Brain pericyte (primary cell): ENCODE measurements at places on chromosomes 7 and 10.

GRCh38 chr7:131046246-131046645 lies 281.4 kb upstream of the MKLN1 start:
- no peak for DNase-seq

- no peak for DNase-seq
Observed at GRCh38 chr10:100972115-100972903, 3.0 kb downstream of the SEMA4G start.

- no peak for DNase-seq
Observed at GRCh38 chr10:104894681-104895080, 253.6 kb downstream of the SORCS3 start.

DNA sequence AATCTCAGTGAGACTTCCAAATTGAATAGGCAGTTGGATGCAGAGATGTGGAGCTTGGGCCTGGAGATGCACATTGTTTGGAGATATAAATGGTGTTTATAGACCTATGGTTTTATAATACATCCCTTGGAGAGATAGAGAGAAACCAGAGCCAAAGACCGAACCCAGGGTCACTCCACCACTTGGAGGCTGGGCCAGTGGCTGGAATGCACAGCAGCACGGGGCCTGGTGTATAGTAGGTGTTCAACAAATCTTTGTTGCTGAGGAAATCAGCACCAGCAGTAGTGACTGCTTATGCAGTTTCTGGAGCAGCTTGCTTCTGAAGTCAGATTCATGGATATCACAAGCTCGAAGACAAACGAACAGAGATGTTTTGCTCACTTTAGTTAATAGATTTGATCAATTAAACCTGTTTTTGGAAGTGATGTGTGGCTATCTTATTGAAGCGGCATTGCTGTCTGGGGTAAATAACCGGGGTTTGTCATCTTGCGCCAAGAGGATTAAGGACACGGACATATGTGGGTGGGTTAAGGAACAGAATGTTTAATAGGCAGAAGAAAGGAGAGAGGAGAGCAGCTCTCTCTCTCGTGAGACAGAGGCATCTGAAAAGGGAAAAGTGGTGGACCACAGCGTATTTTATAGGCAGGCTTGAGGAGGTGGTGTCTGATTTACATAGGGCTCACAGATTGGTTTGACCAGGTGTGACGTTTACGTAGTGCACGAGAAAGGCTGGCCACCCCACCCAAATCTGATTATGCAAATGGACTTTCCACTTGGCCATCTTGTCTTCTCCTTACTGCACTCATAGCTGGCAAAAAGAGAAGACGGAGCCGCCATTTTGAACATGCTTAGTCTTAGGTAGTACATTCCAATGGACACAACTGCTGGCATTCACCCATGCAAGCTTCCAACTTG lies 11.1 kb downstream of the RBP4 start:
- DNase-seq: no peak

DNA sequence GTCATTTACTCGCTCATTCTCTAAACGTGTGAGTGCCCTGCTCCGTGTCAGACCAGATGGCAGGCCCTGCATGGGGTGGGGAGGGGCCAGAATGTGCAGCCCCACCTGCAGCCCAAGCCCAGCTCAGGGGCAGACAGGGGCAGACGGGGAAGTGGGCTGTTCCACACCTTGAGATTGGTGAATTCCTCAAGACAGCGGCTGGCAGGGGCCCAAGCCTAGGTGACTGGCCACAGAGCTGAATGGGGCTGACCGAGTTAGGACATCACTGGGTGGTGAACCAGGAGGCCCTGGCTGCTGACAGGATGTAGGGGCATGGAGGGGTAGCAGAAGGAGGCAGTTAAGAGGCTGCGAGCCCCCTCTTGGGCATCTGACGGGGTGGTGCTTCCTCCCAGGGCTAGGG lies 79.1 kb downstream of the MGMT start:
- no peak for DNase-seq

GRCh38 chr10:44674536-44675386 lies 236.4 kb upstream of the TMEM72 start:
- no peak for DNase-seq

DNA sequence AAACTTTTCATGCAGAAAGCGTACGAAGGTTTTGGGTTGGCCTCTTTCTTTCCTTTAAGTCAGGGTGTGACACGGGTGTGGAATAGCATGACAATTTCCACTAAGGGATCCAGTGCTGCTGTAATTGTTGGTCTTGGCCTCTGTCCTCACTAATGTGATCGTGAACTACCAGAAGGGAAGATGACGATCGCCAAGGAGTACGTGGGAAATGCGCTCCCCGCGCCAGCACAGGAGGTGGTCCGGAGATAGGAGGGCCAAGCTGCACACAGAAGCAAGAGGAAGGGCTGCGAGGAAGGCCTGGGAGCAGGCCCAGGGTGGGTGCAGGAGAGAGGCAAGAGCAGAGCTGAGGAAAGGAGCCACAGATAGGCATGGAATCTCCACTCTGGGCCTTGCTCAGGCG lies 79.7 kb upstream of the PODXL start:
- DNase-seq: no peak

GRCh38 chr7:122902751-122903495 lies 16.7 kb upstream of the CADPS2 start:
- no peak for DNase-seq

GRCh38 chr7:101869901-101870290 lies 52.5 kb downstream of the CUX1 start:
- no peak for DNase-seq

GRCh38 chr7:110283056-110283455 lies 807.9 kb upstream of the LRRN3 start:
- DNase-seq: no peak

DNA sequence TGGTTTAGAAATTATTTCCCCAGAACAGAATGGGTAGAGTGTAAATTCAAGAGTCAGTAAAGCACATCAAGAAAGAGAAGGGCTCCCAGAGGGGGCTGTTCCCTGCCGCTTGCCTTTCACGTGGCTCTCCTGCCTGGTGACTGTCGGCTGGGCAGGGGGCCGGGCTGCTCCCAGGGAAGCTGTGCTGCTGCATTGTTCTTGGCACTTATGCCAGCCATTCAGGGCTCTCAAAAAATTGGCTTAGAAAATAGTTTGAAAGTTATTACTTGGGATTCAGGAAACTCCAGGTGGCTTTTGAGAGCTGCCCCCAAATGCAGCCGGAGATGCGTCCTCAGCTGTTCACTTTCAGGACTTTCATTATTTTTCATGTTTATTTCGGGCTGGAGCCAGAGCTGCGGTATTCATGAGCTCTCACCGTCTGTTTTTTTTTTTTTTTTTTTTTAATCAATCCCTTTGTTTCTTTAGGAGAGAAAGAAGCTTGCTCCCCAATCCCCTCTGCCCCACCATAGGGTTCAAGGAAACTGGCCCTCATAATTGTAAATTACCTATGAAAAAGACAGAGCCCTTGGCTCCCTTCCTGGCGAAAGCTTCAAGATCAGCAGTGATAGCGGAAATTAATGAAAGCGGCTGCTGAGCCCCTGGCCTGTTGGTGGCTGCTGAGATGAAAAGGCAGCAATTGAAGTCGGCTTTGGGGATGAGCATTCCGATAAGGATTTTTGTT lies 94.1 kb downstream of the SORCS3 start:
- DNase-seq: no peak

DNA sequence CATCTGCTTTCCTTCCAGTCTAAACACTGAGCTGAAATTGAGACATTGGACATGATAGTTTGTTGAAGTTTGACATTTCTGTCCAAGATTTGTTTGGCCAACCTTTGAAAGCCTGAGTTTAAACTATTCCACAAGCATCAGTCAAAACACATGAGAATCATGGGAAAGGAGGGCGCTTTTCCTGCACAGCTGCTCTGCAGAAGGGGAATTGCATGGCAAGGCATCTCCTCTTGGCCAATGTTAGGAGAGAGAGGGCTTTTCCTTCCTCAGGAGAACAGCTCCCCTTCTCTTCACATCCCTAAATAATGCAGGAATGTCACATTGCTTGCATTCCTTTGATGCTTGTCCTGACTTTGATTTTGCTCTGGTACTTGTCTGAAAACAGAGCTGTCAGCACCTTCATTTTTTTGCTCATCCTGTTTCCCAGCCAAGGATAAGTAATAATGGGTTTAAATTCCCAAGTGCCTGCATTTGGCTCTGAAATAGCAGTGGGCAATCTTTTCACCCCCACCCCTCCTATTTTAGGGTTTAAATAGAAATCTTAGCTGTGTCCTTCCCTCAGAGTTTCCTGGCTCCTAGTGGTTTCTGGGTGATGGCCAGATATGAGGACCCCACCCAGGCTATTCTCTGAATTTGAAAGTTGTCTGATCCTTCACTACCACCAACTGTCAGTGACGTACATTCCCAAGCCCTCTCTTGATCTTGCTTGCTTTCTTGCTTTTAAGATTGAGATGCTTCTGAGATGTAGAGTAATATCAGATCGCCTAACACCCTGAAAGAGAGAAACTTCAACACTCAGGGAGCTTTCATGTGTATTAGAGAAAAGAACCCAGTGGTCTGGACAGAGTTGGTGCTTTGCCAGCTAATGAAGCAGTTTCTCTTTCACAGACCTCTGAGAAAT lies 75.2 kb upstream of the NPVF start:
- no peak for DNase-seq

DNA sequence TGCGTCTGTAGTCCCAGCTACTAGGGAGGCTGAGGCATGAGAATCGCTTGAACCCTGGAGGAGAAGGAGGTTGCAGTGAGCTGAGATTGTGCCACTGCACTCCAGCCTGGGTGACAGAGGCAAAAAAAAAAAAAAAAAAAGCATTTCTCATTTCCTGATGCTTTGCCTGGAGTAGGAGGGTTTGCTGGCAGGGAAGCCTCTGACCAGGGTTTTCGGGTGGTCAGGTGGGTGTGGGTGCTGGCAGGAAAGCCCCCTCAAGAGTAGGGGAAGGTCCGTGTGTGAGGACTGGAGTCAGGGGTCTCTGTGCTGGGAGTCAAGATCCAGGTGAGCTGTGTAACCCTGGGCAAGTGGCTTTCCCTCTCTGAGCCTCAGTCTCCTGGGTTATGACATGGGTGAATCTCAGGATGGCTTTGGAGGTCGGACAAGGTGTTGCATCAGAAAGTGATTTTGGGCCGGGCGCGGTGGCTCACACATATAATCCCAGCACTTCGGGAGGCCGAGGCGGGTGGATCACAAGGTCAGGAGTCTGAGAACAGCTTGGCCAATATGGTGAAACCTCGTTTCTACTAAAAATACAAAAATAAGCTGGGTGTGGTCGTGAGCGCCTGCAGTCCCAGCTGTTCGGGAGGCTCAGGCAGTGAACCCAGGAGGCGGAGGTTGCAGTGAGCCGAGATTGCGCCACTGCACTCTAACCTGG lies 3.2 kb downstream of the AMZ1 start:
- no peak for DNase-seq

DNA sequence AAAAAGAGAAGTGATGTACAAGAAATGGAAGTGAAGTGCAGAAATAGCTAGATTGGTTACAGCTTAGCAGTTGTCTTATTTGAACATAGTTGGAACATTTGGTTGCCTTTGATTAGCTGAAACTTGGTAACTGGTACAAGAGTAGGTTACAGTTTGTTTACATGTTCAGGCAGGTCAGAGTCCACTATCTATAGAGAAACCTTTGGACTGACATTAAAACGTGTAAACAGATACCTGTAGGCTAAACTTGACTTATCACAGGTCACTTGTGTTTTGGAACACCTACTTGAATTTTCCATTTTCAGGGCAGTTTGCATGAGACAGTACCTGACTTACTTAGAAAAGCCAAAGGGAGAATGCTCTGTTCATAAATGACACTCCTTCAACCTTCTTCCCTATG lies 28.5 kb upstream of the CYP2C8 start:
- DNase-seq: no peak

DNA sequence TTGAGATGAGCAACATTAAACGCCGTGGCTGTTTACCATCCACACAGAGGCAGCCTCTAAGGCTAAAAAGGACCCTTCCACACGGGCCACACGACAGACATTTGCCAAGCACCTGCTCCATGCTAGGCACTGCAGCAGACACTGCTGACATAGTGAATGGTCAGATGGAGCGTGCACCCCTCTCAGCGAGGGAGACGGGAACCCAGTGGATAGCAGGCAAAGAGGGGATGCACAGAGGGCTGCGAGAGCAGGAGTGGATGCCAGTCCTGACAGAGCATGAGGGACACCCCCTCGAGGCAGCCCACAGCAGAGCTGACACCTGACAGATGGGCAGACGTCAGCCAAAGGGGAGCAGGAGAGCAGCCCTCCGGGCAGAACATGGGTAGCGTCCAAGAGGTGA lies 5.6 kb upstream of the STK32C start:
- DNase-seq: no peak

DNA sequence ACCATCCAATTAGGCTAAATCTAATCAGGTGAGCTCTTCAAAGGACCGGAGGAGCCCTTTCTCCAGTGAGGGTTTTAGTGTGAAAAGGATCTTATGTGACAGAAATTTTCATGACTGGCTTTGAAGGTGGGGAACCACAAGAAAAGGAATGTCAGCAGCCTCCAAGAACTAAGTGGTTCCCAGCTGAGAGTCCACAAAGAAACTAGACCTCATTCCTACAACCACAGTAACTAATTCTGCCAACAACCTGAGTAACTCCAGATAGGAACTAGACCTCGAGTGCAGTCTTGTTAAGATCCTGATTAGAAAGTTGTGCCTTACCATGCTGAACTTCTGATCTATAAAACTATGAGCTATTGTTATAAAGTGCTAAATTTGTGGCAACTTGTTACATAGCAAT lies 51.3 kb downstream of the PCLO start:
- DNase-seq: no peak

DNA sequence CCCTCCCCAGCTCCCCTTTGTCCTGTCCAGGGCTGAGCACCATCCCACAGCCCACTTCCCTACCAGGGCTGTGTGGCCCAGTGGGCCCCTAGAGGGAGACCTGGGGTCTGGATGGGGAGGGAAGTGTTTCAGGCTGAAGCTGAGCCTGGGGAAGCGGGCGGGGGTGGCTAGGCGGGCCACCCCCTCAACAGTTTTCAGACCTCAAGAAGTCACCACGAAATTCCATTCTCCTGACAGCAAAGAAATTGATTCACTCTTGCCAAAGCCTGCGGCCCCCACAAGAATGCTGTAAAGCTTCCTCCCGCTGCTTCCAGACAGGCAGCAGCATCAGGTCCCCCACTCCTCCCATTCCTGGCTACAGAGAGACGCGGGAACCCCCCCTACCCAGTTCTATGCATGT lies 2.5 kb upstream of the LFNG start:
- DNase-seq: no peak

GRCh38 chr7:55423891-55424290 lies 58.8 kb downstream of the LANCL2 start:
- no peak for DNase-seq

GRCh38 chr10:75941223-75941801 lies 509.9 kb downstream of the LRMDA start:
- DNase-seq: no peak

- DNase-seq: no peak
Observed at GRCh38 chr10:114301177-114301576, 62.1 kb downstream of the VWA2 start.

DNA sequence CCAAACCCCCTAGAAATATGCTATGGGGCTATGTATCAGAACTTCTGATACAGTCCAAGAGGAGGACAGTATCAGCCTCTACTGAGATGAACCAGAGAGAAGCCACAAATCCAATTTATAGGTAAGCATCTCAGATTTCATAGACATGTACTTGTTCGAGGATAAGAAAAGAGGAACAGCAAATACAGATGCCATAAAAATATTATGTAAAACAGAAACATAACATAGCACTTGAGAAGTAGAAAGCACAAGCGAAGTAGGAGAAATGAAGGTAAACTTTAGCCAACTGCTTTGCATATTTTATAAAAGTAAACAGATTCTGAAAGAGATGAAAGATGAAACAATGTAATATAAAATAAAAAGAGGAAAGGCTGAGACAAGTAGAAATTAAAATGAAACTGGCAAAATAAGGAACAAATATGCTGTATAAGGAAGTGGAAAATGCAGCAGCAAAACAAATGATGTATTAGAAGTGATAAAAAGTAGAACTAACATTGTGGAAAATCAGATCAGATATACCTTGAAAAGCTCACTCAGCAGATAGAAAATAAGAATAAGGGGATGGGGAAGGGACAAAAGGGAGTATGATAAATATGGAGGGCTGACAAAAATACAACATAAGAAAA lies 135.1 kb downstream of the SKAP2 start:
- DNase-seq: no peak
